Activated T-cell treated with anti-CD3 and anti-CD28 coated beads for 48 hours (primary cell): ENCODE measurements at places on chromosomes 16 and 17.

GRCh38 chr17:49963626-49964302, 5.2 kb upstream of the DLX4 start:
- DNase-seq: no peak

DNA sequence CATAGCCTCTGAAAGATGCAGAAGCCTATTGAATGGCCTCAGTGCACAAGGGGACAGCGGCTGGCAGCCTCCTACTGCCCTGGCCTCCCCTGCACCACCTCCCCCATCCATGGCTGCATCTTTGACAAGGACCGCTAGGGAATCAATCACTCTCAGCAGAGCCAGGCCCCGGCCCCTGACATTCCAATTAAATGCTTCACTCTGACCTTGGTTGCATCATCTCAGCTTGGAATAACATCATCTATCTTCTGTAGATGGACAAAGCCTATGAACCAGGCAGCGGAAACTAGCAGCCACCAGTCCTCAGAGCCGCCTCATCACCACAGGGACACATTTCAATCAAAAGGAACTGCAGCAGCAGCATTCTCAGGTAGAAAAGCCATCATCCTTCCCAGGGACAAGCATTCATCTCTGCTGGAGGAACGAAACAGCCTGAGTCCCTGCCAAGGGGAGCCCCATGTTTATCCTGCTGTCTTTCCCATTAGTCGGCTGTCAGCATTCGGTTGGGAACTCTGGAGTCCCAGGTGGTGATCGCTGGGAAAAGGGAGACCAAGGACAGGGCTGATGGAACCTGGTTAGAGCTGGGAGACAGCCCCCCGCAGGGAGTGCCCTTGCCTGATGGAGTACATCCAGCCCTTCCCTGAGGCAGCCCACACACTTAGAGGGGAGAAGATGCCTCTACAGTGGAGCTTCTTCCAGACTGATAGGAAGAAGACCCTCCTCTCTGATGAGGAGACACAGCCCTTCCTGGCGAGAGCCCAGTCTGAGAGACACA, 11.5 kb upstream of the TMEM132E start:
- DNase-seq: no peak

DNA sequence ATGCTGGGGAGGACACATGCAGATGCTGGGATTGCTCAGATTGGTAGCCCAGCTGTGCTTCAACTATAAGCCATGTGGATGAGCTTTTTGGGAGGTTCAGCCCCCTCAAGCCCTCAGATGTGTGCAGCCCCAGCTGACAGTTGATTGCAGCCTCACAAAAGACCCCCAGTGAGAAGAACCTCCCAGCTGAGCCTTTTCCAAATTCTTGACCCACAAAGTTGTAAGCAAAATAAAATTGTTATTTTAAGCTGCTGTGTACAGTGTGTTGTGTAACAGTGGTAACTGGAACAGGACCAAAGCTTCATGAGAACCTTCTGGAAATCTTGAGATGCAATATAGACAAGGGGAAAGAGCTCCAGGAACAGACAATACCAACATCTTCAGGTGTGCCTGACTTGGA, 156.8 kb upstream of the IRX3 start:
- no peak for DNase-seq

DNA sequence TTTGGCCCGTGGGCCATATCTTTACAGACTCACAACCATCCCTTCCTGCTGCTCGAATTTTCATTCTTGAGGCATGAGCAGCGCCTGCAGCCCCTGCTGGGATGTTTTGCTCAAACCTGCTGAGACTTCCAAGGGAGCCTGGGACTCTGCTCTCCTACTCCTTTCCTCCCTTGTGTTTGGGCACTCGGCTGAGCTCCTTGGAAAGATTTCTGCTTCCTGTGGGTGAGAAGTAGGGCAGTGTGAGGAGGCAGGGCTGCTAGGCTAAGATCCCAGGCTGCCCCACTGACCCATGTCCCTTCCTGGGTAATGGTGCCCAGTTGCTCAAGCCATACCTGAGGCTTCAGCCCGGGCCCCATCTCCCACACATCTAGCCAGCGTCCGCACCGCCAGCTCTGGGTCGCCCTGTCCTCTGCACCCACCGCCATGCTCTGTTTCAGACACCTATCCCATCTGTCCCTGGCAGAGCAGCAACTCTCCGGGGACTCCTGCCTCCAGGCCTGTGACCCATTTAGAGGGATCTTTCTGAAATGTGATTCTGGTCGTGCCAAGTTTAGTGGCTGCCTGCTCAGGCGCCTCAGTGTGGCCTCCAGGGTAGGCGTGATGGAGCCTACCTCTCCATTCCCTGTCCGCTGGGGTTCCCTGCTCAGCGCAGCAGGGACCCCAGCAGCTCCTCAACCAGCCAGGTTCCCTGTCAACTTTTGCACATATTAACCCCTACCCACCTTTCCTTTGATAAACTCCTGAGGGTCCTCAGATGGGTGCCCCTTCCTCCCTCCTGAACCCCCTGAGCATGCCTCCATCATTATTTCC, 190.1 kb downstream of the CCDC182 start:
- DNase-seq: no peak
